ENCODE measurements at places on chromosomes 6 and 20.

GRCh38 chr20:4217349-4217841, 202.0 kb upstream of the RNF24 start:
- no peak for DNase-seq

- no peak for DNase-seq
These were observed 340.0 kb downstream of the ADGRB3 start for GRCh38 chr6:68975064-68975463.

- DNase-seq, result no peak
These were observed 37.7 kb downstream of the LY86 start for GRCh38 chr6:6626187-6626586.

GRCh38 chr20:12949429-12949980, 59.3 kb upstream of the SPTLC3 start:
- DNase-seq, result no peak

DNA sequence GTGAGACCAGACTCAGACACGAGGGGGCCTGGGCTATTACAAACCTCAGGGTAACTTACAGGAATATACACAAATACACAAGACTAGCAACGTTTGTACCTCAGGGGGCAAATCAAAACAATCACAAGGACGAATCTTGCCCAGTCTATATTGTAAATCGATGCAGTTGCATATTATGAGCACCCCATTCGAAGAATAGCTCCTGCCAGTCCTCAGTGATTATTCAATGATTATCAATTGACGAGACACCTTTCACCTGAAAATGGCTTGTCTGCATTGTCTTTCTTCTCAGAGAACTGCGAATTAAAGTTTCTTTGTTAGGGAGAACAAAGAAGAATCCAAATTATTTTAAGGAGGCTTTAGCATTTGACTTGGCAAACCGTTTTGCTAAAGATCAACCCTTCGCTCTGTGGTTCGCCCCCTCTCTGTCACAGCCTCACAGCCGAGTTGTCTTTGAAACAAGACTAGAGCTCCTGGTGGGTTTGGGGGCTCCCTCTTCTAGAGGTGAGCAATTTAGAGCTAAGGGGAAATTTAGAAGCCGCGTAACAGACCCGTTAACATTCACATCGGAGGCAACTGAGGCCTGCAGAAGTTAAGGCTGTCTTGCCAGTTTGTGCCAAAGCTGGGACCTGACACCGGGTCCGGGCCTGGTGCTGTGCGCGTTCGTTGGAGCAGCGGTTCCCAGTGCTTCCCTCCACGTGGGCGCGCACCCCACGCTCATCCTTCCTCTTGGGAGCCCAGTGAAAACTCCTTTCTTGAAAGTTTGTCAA, 24.9 kb upstream of the MAP3K7 start:
- no peak for DNase-seq

DNA sequence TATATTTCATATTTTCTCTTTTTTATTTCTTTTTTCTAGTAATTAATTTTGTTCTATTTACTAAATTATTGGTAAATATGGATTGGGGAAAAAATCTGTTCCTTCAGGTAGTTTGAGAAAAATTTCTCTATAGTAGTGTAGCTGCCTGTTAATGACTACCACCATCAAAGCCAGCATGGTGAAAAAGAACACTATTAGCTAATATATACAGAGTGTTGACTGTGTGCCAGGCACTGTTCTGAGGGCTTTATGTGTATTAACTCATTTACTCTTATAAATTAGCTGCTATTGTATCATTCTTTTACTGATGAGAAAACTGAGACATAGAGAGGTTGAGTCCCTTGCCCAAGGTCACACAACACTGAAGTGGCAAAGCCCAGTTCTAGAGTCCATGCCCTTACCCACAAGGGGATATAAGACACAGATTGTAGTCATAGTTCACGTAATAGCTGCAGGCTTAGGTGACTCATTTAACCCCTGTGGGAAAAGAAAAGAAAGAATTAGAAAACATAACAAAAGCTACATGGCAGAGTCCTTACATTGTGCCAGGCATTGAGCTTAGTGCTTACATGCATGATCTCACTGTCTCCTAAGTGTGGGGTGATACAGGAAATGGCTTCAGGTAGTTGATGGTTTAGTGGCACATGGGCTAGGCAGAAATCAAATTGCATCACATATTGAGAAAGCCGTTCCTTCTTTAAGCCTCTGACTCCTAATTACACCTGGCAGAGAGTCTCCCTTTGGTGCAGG, 12.2 kb upstream of the AKIRIN2 start:
- no peak for DNase-seq

DNA sequence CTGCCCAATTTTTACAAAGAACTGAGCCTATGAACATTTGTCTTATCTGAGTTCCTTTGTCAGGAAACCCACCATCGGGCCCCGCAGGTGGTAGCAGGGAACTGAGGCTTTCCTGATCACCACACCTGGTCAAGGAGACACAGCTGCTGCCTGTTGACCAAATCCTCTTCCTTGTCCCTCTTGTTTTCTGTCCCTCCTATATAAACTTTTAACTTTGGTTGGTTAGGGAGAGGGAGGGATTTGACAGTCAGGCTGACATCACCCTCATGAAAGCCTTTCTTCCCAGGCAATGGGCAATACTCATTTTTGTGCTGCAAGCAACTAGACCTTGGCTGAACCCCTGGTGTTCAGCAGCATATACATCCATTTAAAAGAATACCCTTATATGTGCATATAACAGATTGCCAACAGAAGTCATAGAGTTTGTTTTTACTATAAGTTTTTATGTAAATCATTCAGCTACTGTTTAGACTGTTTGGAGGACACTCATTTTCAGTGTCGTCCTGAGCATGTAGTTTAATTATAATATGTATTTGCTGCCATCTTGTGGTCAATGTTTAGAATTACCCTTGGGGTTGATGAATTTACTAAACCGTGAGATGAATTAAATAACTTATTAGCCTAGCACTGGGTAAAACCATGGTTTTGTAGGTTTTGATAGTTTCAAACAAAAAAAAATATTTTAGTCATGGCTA, 17.0 kb downstream of the CRISP1 start:
- DNase-seq, result peak; percentile 8

GRCh38 chr6:116363759-116364158, 7.0 kb upstream of the DSE start:
- DNase-seq, result peak; percentile 45

GRCh38 chr20:37358366-37359150, 12.6 kb downstream of the SRC start:
- no peak for DNase-seq

DNA sequence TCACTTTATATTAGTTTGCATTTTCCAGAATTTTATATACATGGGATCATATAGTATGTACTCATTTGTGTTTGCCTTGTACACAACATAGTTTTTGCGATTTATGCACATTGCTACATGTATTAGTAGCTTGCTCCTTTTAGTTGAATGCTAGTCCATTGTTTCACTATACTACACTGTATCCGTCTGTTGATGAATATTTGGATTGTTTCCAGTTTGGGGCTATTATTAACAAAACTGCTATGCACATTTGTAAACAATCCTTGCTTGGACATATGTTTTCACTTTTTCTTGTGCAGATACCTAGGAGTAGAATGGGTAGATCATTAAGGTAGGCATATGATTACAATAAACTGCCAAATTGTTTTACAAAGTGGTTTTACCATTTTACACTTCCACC, 3.9 kb upstream of the LRRC1 start:
- DNase-seq, result no peak

GRCh38 chr6:8243475-8243874, 141.1 kb upstream of the EEF1E1 start:
- DNase-seq, result no peak

- no peak for DNase-seq
These were observed 31.4 kb downstream of the SLC35F1 start for GRCh38 chr6:117938311-117938995.

DNA sequence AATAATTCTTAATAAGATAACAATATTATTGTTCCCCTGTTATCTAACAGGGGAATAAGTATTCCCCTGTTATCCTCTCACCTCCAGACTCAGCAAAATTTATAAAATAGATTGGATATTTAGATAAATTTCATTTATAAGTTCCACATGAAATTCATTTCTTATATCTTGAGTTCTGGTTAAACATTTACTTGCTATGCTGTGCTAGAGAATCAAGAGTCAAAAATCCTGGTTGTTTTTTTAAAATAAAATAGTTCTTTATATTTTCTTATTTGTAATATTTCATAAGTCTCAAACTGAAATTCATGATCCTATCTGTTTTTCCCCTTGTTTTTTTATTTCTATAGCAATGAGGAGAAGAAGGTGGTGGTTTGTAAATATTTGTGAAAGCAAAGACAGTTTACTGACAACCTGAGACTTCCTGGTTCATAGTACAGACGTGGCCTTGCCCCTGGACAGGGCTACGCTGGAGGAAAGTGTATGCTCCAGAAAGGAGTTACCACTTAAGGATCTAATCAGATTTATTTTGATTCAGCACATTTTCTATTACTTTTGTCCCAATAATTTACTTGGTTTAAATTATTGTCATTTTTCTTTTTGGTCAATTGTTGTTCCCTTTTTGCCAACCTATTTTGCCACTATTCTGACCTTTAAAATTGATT, 37.8 kb upstream of the MARCKS start:
- no peak for DNase-seq

- no peak for DNase-seq
These were observed 80.4 kb upstream of the SPTLC3 start for GRCh38 chr20:12928358-12928754.

DNA sequence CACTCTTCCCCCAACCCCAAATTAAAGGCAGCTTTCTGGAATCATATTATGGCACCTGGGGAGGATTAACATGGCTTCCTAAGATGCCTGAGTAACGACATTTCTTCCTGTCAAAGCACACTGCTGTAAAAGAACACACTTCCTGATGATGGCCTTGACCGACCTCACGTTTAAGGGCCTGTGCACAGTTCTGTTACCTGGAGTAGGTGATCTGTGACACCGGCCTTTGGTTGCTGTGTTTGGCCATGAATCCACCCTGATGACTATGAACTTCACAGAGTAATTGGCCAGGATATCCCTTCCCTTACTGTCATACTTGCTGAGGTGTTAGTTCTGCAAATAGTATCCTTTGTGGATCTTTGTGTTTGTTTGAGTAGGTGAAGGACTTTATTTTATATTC, 45.8 kb downstream of the PLCB4 start:
- peak; percentile 4 for DNase-seq

- no peak for DNase-seq
These were observed 324.8 kb downstream of the QKI start for GRCh38 chr6:163739408-163739725.

DNA sequence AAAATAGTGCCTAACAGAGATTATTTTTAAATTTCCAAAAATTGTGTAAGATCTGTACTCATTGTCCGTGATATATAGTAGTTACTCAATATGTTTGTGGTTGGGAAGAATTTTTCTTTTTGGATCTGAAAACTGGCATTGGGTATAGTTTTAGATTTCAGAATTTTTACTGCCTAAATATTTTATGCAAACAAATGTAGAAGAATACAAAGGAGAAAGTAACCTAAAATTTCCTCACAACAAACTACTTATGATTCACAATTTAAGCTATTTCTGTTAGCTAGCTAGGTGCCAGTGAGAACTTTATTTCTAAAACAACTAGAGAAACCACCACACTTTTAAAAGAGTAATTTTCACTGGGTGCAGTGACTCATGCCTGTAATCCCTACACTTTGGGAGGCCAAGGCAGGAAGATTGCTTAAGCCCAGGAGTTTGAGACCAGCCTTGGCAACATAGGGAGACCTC, 38.8 kb downstream of the SESN1 start:
- DNase-seq, result no peak

DNA sequence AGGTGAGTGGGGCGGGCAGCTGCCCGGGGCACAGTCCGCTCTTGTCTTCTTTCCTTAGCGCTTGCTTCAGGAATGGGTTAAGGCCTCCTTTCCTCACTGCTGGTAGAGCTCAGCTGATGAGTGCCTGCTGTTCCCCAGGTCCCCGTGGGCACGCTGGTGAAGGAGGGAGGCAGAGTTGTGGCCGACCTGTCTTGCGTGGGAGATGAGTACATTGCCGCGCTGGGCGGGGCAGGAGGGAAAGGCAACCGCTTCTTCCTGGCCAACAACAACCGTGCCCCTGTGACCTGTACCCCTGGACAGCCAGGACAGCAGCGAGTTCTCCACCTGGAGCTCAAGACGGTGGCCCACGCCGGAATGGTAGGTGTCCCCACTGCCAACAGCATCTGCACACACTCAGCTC, 15.7 kb downstream of the MTG2 start:
- DNase-seq, result no peak

- no peak for DNase-seq
These were observed 69.4 kb downstream of the FOXC1 start for GRCh38 chr6:1679031-1679687.

GRCh38 chr20:49914310-49915117, 815 bp downstream of the SPATA2 start:
- no peak for DNase-seq

DNA sequence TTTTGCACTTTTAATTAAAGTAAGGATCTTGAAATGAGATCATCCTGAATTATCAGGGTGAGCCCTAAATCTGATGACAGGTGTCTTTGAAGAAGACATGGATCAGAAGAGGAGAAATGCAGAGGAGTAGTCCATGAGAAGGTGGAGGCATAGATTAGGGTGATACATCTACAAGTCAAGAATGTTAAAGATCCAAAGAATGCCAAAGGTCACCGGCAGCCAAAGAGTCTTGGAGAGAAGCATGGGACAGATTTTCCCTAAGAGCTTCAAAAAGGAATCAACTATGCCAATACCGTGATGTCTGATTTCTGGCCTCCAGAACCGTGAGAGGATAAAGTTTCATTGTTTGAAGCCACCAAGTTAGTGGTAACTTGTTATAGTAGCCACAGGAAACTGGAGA, 59.0 kb upstream of the THEMIS start:
- DNase-seq, result no peak

GRCh38 chr20:32652739-32653526, 20.8 kb downstream of the C20orf203 start:
- peak; percentile 43 for DNase-seq

DNA sequence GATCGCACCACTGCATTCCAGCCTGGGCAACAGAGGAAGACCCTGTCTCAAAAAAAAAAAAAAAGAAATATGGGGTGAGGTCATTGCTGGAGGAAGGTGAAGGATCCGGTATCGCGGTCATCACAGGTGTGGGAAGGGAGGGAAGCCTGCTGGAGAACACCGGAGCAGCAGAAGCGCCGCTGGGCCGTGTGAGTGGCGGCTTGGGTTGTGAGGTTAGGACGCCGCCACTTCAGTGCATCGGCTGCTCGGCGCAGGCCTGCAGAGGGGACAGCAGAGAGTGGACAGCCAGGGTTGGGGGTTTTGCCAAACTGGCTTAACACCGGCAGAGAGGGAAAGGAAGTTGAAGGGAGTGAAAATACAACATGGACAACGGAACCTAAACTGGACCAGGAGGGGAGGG, 5.4 kb downstream of the TLDC2 start:
- DNase-seq, result no peak

- no peak for DNase-seq
These were observed 81.2 kb upstream of the HDAC2 start for GRCh38 chr6:114052141-114052540.

DNA sequence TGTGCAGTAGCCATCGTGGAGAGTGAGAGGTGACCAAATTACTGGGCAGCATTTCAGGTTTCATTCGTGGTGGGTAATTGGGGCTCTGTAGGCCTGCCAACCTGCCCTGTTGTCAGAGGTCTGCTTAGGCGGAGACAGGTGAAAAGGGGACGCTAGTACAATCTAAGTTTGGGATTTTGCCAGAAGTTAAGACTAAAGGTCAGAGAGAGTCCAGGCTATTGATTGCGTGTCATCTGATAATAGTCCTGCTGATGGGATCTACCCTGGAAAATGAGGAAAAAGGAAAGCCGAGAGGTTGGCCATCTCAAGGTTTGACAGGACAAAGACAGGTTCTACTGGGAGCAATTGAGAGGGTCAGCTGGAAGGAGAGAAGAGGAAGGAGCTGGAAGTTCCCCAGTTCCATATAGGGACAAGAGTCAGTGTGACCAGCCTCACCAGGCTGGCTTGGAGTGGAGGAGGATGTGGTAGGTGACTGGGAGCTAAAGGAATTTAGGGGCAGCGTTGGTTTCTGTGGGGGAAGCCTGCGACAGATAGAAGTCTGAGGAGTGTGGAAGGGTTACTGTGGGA, 10.9 kb downstream of the ARFGEF2 start:
- DNase-seq, result no peak

All from fibroblast of skin of left quadriceps (primary cell).